ENCODE measurements at places on chromosomes 16 and 17. TPM values are rescaled to one million over a fixed set of nuclear protein-coding genes. Genes with fewer than 3 reads are reported as not detected.

Gene CCL8
- total RNA-seq: 0.26 TPM

Gene C17orf113
- total RNA-seq: 0.26 TPM

Gene ASB16
- 0.17 TPM for total RNA-seq

Gene WSCD1
- 0.51 TPM for total RNA-seq

Gene ATP2A3
- 12.4 TPM for total RNA-seq

Gene SLC2A4
- total RNA-seq: under 0.01 TPM

Gene CACNG3
- not detected for total RNA-seq
